ENCODE measurements at places on chromosomes 4 and X.

GRCh38 chrX:65928522-65928921, 111.4 kb downstream of the VSIG4 start:
- no peak for DNase-seq

- no peak for DNase-seq
These were observed 123.1 kb downstream of the ATXN3L start for GRCh38 chrX:13196782-13197181.

GRCh38 chr4:24274381-24274941, 309.9 kb downstream of the DHX15 start:
- no peak for DNase-seq

DNA sequence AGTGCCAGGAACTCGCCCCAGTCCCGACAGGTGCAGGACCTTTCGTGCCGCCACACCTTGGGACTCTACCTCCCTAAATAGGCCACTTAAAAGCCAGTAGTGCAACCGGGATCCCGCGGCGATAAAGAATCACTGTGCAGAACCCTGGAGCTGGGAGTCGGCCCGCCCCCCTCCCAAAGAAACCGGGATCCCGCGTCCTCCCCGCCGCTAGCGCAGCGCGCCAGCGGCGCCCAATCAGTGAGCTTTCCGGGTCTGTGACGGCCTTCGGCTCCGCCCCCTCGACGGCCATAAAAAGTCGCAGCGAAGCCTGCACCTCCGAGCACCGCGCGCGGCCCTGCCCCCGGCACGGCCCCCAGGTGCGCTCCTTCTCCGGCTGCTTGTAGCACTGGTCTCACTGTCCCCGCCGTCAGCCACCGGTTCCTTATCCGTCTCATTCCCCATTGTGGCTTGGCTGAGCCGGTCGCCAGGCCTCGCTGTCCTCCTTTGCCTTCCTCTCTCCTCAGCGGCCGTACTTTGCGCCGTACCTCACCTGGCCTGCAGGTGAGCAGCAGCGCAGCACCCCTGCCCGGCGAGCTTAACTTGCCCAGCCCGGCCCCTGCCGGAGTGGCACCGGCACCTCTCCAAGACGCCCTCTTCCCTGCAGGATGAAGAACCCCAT, at the start of gene LRAT:
Gene LRAT, plus strand, starts transcription at position 318 of the 658 bp plus-strand sequence. Its CDS starts 327 bp downstream, at position 645.
- DNase-seq, result peak; percentile 5

DNA sequence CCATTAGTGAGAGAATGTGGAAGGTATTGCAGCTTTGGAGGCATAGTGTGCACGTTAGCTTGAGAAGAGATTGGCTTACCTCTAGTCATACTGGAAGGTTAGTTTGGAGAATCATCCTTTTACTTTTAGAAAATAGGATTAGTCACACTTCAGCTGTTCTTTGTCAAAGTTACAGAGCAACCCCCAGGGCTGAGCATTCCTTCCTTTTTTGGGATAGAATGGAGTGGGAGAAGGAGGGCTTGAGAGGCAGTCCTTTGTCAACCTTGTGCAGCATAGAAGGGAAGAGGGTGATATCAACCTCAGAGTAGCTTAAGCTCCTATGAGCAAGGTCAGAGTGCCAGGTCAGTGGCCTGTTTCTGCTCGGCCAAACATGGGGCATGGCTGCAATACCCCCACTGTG, 8.6 kb upstream of the MBNL3 start:
- DNase-seq, result no peak

- no peak for DNase-seq
These were observed 208.8 kb downstream of the SH2D1A start for GRCh38 chrX:124555036-124555595.

DNA sequence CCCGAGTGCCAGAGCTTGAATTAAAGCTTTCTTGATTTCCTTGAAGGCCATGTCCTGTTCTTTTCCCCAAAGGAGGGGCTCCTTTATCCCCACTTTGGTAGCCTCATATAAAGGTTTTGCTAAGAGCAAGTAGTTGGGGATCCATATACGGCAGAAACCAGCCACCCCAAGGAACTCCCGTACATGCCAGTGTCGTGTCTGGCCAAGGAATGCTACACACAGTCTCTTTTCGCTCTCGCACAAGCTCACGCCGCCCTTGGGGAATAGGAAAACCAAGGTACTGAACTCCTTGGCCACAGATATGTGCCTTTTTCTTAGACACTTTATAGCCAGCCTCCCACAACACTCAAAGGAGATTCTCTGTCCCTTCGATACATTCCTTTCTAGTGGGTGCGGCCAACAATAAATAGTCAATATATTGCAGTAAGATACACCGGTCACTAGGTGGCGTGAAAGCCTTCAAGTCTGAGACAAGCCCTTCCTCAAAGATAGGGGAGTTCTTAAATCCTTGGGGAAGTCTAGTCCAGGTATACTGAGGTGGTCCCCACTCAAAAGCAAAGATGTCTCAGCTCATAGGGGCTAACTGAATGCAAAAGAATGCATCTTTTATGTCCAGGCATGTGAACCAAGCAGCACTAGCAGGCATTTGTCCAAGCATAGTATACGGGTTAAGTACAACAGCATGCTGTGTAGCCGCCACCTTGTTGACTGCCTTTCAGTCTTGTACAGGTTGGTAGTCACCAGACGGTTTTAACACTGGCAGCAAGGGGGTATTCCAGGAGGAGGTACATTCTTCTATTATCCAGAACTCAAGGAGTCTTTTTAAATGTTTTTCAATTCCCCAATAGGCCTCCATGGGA, 57.8 kb upstream of the XAGE1B start:
- peak; percentile 25 for DNase-seq
